Stimulated activated CD4-positive, alpha-beta T cell treated with anti-CD3 and anti-CD28 coated beads, Interleukin-1b, Interleukin-23, amount 100 ng/mL, for 1 hour (primary cell): ENCODE measurements at places on chromosomes 7 and 10.

GRCh38 chr10:37774351-37774750 is 83.1 kb downstream of the ZNF248 start:
- DNase-seq = no peak

- DNase-seq = no peak
Observed at GRCh38 chr7:93375603-93376002, 143.4 kb downstream of the VPS50 start.

DNA sequence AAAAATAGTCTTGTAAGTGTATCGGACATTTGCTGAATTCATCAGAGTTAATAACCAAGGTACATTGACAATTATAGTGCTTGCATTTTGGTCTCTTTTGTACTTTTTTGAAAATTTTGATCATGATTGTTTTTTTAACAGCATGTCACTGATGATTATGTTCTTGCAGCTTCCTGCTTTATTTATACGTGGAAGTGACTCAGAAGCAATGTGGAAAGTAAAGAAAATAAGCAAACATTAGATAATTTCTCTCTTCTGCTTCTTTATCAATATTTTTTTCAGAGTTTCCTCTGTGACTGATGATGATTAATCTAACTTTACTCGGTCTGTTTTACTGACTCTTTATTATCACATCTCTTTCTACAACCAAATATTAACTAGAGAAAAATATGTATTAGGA is 1351.9 kb downstream of the REEP3 start:
- no peak for DNase-seq

DNA sequence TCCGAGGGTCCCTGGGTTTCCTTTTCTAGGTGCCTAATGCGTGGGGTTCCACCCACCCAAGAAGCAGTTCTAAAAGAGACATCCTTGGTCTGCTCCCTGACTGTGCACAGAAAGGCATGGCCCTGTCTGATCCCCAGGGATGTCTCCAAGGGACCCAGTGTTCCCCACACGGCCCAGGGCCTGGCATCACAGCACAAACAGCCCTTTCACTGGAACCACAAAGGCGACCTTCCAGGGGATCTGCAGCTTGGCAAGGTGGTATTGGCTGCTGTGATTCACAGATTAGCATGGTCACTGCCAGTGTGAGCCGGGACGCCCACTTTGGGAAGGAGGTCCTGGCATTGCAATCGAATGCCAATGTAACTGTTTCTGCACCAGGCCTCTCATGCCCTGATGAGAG is 6.4 kb downstream of the KCNMA1 start:
- DNase-seq = no peak

DNA sequence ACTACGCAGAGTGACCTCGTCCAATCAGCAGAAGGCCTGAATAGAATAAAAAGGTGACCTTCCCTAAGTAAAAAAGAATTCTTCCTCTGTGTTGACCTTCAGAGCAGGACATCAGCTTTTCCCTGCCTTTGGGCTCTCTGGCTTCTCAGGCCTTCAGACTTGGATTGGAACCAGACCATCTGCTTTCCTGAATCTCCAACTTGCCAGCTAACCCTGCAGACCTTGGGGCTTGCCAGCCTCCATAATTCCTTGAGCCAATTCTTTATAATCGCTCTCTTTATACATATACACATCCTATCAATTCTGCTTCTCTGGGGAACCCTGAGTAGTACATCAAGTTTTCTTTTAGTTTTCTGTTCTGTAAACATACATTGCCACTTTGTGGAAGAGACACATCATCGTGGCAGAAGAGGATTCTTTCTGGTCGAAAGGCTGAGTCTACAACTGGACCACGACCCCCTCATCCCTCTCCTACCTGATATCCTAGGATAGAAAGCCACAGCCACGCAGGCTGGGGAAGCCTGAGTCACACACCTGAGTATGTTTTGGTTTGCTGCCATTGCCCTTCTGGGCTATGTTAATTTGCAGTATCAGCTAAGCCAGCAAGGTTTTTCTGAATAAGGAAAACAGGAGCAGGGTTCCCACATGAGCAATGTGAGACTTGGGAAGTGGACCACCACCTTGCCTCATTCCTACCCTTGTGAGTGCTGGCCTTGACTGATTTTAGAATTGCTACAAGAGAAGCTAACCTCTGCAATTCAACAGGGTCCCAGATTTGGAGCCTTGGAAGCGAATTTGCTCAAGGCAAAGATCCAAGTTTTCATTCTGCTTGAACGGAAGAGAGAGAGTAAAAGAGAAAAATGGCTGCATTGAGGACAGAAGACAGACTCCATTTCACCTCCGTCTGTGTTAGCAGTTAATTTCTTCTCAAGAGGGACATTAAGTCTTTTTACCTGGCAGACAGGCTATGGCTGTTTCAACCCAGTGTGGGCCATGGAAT is 445.2 kb upstream of the FZD8 start:
- DNase-seq = no peak

GRCh38 chr7:69531050-69531449 is 67.2 kb upstream of the AUTS2 start:
- no peak for DNase-seq

DNA sequence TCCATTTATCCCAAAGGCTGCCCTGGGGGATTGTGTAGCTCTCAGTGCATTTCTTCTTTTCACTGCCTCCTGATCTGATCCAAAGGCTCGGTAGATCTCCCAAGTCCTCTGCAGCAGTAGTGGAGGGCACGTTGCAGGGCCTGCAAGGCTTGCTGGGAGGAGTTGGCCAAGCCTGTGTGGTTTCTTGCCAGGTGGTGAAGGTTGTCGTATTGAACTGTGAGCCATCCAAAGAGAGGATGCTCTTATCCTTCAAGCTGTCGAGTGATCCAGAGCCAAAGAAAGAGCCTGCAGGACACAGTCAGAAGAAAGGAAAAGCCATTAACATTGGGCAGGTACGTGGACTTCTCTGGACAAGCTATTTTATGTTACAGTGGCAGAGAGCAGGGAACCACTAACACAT is 21.2 kb downstream of the PDCD11 start:
- no peak for DNase-seq

- DNase-seq = no peak
Observed at GRCh38 chr10:119373294-119374102, 166.1 kb downstream of the GRK5 start.

DNA sequence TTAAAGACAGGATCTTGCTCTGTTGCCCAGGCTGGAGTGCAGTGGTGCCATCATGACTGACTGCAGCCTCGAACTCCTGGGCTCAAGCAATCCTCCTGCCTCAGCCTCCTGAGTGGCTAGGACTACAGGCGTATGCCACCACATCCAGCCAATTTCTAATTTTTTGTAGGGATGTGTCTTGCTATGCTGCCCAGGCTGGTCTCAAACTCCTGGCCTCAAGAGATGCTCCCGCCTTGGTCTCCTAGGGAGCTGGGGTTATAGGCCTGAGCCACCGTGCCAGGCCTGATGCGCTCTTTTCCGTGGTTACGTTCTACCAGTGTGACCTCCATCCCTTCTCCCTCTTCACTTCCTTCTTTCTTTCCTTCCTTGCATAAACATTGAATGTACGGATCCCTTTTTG is 34.2 kb upstream of the IL15RA start:
- DNase-seq = no peak

GRCh38 chr7:4641091-4641666 is 40.9 kb upstream of the FOXK1 start:
- no peak for DNase-seq

DNA sequence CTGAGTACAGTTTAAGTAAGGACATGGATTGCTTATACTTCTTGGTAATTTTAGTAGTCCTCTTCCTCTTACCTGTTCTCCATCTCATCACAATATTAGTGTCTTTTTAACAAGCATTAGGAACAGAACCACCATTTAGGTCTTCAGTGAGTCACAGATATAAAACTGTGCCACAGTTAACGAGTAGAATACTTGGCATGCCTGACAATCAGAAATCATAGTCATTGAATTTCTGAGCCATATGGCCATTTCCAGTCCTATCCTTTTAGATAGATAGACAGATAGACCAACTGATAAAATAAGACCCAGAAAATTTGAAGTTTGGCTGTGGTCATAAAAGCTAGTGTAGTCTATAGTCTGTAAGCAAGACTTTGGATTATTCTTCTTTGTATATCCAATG is 71.1 kb downstream of the GBF1 start:
- no peak for DNase-seq

GRCh38 chr7:36749282-36749960 is 25.1 kb upstream of the AOAH start:
- DNase-seq = no peak

GRCh38 chr7:50552139-50552538 is 13.1 kb downstream of the DDC start:
- no peak for DNase-seq
